Kidney epithelial cell (primary cell): ENCODE measurements at places on chromosomes 1 and 21.

- DNase-seq, result no peak
Measured at GRCh38 chr1:115475252-115475651, 137.2 kb upstream of the NGF start.

- no peak for DNase-seq
Measured at GRCh38 chr1:5936126-5936525, 56.1 kb downstream of the NPHP4 start.

- no peak for DNase-seq
Measured at GRCh38 chr1:212650228-212650627, 41.7 kb downstream of the ATF3 start.

GRCh38 chr21:32359719-32360260, 33.0 kb downstream of the URB1 start:
- no peak for DNase-seq

DNA sequence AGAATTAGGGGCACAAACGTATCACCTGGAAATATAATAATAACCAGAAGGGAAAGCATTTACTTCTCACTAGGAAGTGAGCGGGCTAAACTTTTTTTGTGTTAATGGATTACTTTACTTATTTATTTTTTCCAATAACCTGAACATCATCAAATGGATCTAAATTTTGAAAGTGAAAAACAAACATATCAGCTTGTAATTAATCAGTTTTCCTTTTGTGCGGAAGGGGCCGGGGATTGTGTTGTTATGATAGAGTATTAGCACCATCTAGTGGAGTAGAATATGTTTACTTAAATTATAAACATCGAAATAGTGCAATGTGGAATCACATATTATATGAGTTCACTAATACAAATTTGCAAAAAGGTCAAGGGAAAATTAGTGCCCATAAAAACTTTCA, 9.0 kb downstream of the CFH start:
- DNase-seq, result no peak

DNA sequence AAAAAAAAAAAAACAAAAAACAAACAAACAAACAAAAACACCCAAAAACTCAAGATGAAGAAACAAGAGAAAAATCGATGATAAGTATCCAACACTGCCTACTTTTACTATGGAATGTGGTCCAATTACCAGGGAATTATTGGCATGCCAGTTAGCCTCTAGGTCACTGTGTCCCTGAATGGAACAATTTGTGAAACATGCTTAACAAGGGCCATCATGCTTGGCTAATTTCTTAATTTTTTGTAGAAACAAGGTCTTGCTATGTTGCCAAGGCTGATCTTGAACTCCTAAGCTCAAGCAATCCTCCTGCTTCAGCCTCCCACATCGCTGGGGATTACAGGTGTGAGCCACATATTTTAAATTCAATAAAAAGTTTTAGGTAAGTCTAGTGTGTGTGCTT, 23.9 kb downstream of the PLPP3 start:
- DNase-seq, result no peak

- peak; percentile 47 for DNase-seq
Measured at GRCh38 chr1:67652800-67653199, 32.2 kb upstream of the GADD45A start.

DNA sequence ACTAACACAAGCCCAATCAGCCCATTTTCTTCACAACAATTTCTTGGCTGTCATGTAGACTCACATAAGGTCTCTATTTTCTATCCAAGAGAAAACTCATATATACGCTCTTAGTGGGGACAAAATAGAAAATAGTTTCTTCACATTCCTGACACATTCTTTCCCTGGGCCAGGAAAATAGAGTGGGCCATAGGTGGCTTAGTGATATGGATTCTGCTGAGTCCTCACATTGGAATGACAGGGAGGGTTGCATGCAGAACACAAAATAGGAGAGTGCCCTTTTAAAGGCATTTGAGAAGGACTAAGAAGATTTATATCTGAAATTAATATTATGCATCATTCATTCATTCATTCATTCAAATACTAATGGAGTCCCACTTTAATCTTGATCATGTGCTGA, 207.7 kb downstream of the LYPLAL1 start:
- DNase-seq, result no peak

GRCh38 chr1:109535971-109536491, 3.6 kb upstream of the GPR61 start:
- no peak for DNase-seq

GRCh38 chr1:93816970-93817678, 61.9 kb downstream of the DNTTIP2 start:
- no peak for DNase-seq

DNA sequence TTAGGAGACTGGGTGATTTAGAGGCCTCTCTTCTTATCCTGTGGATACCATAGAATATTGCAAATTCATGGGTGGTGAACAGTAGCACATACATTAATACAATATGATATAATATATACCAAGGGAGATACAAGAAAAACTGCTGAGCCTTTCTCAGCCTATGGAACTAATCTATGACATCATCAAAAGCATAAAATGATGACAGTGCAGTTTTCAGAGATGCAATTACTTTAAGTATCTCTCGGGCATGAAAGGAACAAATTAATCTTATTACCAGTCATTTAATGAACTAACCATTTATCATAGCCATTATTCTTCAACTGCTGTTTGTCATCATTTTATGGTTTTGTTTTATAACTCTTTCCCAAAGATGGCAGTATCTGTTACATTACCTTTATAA, 3.5 kb downstream of the CHODL start:
- no peak for DNase-seq

DNA sequence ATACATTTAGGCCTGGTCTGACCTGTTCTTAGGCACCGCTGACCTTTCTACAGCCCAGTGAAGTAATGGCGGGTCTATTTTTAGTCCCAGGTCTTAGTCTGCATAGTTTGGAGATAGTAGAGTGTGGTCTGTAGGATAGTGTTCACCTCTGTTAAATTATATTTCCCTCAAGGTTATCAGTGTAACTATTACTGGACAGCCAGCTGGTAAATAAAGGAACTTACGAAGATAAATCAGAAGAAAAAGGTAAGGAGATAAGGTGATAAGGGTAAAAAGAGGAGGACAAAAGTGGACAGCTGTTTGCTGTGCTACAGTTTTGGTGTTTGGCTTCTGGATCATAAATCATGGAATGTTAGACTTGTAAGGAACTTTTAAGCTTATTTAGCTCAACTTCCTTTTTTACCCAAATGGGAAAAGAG, 8.7 kb downstream of the XPR1 start:
- no peak for DNase-seq

- DNase-seq, result no peak
Measured at GRCh38 chr1:239174880-239175279, 211.5 kb upstream of the CHRM3 start.

- no peak for DNase-seq
Measured at GRCh38 chr1:242788771-242789170, 264.3 kb upstream of the PLD5 start.

GRCh38 chr1:243363832-243364231, 108.0 kb downstream of the SDCCAG8 start:
- no peak for DNase-seq

GRCh38 chr1:187848321-187848720, 1019.6 kb downstream of the PLA2G4A start:
- DNase-seq, result no peak

DNA sequence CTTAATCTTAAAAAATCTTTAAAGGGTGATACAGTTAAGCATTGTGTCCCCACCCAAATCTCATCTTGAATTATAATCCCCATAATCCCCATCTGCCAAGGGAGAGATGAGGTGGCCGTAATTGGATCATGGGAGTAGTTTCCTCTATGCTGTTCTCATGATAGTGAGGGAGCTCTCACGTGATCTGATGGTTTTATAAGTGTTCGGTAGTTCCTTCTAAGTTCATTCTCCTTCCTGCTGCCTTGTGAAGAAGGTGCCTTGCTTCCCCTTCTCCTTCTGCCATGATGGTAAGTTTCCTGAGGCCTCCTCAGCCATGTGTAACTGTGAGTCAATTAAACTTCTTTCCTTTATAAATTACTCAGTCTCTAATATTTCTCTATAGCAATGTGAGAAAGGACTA, 10.7 kb downstream of the DHRS3 start:
- no peak for DNase-seq

GRCh38 chr1:228851618-228852017, 116.3 kb downstream of the RHOU start:
- DNase-seq, result no peak

- DNase-seq, result peak; percentile 100
Measured at GRCh38 chr1:235917267-235917811, 50.6 kb upstream of the LYST start.

- no peak for DNase-seq
Measured at GRCh38 chr1:230237009-230237370, 170.0 kb downstream of the GALNT2 start.

DNA sequence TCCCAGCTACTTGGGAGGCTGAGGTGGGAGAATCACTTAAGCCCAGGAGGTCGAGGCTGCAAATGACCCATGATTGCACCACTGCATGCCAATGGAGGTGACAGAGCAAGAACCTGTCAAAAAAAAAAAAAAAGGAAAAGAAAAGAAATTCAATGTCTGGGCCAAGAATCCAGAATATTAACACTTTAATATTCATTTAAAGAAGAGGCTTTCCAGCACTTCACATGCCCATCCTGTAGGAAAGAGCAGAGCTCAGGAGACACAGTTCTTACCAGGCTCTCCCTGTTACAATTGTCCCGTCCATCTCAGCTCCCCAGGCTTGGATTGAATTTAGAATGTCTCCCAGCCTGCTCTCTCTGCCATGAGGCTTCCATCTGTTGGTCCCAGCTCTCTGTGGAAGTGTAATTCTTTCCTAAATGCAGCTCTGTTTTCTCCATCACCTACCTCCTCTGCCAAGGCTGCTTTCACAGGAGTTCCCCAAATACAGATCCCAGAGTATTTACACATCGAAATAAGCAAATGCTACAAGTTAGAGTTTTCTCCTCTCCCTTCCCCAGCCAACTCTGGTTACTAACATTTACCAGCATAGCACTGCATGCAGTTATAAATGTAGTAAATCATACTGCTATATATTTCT, 116.6 kb upstream of the CDC42BPA start:
- DNase-seq, result no peak

DNA sequence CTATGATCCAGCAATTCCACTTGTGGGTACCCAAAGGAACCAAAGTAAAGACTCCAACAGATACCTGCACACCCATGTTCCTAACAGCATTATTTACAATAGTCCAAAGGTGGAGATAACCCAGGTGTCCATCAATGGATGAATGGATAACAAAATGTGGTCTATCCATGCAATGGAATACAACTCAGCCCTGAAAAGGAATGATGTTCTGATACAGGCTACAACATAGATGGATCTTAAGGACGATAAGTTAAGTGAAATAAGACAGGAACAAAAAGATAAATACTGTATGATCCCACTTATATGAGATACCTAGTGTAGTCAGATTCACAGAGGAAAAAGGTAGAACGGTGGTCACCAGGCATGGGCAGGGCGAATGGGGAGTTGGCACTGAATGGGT, 69.7 kb downstream of the GNG4 start:
- no peak for DNase-seq

DNA sequence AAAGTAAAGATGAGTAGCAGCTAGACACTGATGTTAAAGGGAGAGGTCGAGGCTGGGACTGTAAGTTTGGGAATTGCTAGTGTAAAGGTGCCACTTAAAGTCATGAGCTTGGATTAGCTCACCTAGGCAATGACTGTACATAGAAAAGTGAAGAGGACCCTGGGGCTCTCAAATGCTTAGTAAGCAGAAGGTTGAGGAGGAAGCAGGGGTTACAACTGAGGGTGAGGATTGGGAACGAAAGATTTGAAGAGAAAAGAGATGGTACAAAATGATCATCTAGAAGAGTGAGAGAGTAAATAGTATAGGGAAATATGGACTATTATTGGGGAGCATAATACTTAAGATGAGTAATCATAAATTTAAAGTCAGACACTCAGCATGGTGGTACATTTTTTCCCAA, 63.1 kb upstream of the TNFSF4 start:
- no peak for DNase-seq

- no peak for DNase-seq
Measured at GRCh38 chr1:41631971-41632370, 147.5 kb upstream of the EDN2 start.

DNA sequence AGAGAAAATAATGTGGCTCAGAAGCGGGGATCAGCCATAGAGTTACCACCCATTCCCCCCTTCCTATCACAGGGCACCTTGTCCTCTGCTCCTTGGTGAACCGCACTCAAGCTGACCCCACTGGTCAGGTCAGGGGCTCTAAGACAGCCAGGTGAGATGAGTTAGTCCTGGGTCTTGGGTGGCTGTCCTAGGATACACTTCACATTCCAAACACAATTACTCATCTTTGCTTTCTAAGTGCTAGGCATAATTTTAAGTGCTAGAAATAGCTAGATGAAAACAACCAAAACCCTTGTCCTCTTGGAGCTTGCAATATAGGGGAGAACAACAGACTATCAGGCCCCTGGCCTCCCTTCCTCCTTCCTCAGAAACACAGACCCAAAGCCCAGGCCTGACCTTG, 7.8 kb upstream of the MUTYH start:
- DNase-seq, result no peak

GRCh38 chr1:221594576-221594975, 147.3 kb downstream of the DUSP10 start:
- no peak for DNase-seq

GRCh38 chr1:235834620-235835019, 32.1 kb downstream of the LYST start:
- DNase-seq, result no peak

- DNase-seq, result no peak
Measured at GRCh38 chr1:997993-998744, 1.7 kb downstream of the HES4 start.

DNA sequence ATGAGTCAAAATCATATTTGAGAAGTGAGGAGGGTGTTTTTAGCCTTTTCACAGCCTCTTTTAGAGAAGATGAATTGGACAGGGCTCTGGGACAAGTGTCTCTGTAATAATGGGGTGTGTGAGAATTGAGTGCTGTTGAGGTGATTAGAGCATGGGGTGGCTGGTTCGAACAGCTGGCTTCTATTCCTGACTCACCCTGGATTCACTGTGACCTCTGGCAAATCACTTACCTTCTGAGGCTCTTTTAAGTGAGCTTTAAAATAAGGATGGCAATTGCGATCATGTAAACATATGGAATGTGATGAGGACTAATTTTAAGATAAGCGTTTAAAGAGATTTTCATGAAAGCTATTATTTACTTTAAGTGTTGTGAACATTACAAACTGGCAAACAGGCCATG, 243.4 kb downstream of the ADGRL2 start:
- DNase-seq, result no peak
